ENCODE measurements at places on chromosomes 6 and 20. TPM values are rescaled to one million over a fixed set of nuclear protein-coding genes. Genes with fewer than 3 reads are reported as not detected.

- no peak overlapping the region for H3K27ac ChIP-seq
- no peak overlapping the region for H3K4me3 ChIP-seq
- no peaks in the 10 kb centered on the region for H3K27me3 ChIP-seq
- H3K4me1 ChIP-seq: no peaks in the 10 kb centered on the region
Measured at GRCh38 chr6:6714118-6714897, 125.8 kb downstream of the LY86 start.

GRCh38 chr6:25413207-25413905 is 134.2 kb downstream of the CARMIL1 start:
- H3K4me1 ChIP-seq: peaks cover 3% of the 10 kb centered on the region
- H3K36me3 ChIP-seq: no peaks in the 10 kb centered on the region
- no peak overlapping the region for H3K27ac ChIP-seq
- no peak overlapping the region for H3K4me3 ChIP-seq

DNA sequence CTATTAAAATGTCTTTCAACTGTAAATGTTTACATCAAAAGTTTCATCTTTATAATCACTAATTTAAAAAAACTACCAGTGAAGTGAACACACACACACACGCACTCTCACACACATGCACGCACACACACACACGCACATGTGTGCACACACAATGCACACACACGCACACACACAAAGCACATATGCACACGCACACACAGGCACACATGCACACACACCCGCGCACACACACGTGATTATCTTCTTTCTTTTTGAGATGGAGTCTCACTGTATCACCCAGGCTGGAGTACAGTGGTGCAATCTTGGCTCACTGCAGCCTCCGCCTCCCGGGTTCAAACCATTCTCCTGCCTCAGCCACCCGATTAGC is 80.0 kb upstream of the FRMD1 start:
- no peaks in the 10 kb centered on the region for H3K27me3 ChIP-seq
- no peak overlapping the region for H3K4me3 ChIP-seq
- peak overlapping the region; percentile 76 for H3K27ac ChIP-seq
- no peak for DNase-seq

DNA sequence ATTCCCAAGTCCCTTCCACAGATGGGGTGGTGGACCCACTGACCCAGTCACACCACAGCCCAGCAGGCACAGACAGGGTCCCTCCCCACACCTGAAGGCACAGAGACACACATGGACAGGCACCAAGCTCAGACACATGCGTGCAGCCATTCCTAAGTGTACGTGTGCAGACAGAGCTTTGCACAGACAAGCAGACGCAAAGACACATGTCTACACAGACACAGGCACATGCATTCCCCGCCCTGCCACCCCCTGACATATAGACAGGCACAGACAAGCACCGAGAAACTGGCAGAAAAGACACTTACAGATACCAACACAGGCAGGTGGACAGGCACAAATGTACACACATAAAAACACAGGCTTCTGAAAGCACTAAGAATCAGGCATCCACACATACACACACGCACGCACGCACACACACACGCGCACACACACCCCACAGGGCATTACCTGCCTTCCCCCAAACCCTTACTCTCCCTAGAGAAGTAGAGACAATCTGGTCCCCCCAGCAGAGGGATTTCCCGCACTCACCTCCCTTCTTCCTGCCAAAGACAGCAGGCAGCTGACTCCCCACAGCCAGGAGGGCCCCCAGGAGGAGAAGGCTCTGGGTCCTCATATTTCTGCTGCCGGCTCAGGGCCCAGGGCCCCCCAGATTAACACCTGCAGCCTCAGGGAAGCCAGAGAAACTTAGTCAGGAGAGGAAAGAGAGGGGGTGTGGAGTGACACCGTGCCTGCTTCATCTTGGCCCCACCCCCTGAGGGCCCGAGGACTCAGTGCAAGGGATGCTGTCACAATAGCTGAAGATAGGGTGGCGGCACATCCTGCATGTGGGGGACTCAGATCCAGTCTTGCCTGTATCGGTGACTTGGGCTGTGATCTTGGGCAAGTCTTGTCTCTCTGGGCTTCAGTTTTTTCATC is at the start of gene WFDC5:
TSS of gene WFDC5 (minus strand) at position 710 of the 921 bp plus-strand sequence. CDS start at position 619, 91 bp downstream.
- no peak for DNase-seq
- H3K36me3 ChIP-seq: no peaks in the 10 kb centered on the region
- no peak within 1 kb of the TSS for H3K4me3 ChIP-seq
- no peak within 1 kb of the TSS for H3K27ac ChIP-seq
- peaks cover 6% of the 10 kb centered on the region for H3K27me3 ChIP-seq

GRCh38 chr6:29927275-29927569 is 15.1 kb upstream of the HLA-A start:
- peak overlapping the region; percentile 58 for H3K4me3 ChIP-seq
- no peaks in the 10 kb centered on the region for H3K4me1 ChIP-seq
- no peak for DNase-seq
- H3K27me3 ChIP-seq: no peaks in the 10 kb centered on the region
- H3K36me3 ChIP-seq: no peaks in the 10 kb centered on the region

DNA sequence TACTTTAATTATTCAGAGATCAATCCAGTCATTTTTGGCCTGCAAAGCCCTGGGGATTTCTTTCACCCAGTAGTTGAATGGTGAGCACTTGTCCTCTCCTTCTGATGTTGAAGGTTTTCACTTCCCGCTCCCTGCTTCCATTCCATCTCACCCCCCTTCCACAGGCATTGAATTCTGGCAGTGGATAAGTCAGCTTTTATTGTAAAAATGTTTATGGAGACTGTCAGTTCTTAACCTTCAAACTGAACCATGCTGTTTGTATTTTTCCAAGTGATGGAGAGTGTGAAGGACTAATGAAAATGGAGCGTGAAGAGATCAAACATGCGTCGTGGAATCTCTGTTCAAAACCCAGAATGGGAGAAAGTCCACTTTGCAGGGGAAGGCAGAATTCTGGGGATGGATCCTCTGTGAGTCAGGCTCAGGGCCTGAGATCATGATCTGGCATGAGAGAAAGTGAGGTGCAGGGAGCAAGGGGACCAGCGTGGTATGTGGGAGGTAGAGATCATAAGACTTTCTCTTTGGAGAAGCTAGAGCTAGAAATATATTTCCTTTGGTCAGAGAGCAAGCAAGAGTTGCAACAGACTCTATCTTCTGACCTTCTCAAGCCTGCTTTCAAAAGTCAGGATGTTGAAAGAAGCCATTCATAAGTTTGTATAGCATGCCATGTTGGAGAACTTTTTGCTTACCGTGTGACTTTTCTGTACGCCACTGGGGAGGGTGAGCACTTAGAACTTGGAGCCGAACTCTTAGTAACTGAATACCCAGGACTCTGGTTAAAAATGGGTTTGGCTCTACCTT is 30.2 kb downstream of the ISM1 start:
- no peaks in the 10 kb centered on the region for H3K27me3 ChIP-seq
- H3K4me3 ChIP-seq: no peak overlapping the region
- no peak for DNase-seq
- no peaks in the 10 kb centered on the region for H3K36me3 ChIP-seq
- H3K27ac ChIP-seq: no peak overlapping the region

GRCh38 chr6:163732479-163732878 is 318.0 kb downstream of the QKI start:
- no peaks in the 10 kb centered on the region for H3K27me3 ChIP-seq
- H3K36me3 ChIP-seq: no peaks in the 10 kb centered on the region
- no peak for DNase-seq
- H3K4me3 ChIP-seq: no peak overlapping the region

- H3K27me3 ChIP-seq: no peaks in the 10 kb centered on the region
- no peaks in the 10 kb centered on the region for H3K36me3 ChIP-seq
- H3K27ac ChIP-seq: no peak overlapping the region
Measured at GRCh38 chr6:1971612-1972011, 273.8 kb downstream of the GMDS start.

- H3K4me1 ChIP-seq: no peaks in the 10 kb centered on the region
- DNase-seq: no peak
- no peak within 1 kb of the TSS for H3K4me3 ChIP-seq
- no peaks in the 10 kb centered on the region for H3K36me3 ChIP-seq
- H3K27me3 ChIP-seq: peaks cover 5% of the 10 kb centered on the region
Measured at GRCh38 chr6:32529697-32530430, at the start of gene HLA-DRB5. Gene HLA-DRB5 (minus strand): TSS chr6:32530287. CDS start chr6:32530224, 63 bp downstream.

DNA sequence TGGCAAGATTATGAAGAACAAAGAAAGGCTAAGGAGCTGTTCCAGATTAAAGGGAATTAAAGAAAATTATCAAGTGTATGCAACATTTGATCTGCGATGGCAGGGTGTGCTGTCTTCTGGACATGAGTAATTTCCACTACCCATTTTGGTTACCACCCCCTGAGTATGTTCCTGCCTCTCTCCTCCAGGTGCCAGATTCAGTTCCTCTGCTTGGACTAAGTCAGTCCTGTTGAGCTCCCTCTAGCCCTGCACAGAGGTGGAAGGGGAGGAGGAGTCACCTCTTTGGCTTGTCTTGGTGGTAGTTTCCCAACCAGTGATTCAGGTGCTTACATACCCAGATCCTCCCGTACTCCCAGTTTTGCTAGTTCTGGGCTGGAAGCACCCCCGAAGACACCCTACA is 22.2 kb upstream of the SNRPB2 start:
- no peak overlapping the region for H3K27ac ChIP-seq
- H3K36me3 ChIP-seq: no peaks in the 10 kb centered on the region
- H3K4me3 ChIP-seq: no peak overlapping the region
- no peak for DNase-seq
- H3K4me1 ChIP-seq: no peaks in the 10 kb centered on the region
- H3K27me3 ChIP-seq: peaks cover 11% of the 10 kb centered on the region

- no peak overlapping the region for H3K4me3 ChIP-seq
- no peaks in the 10 kb centered on the region for H3K4me1 ChIP-seq
- no peak for DNase-seq
Measured at GRCh38 chr6:92124200-92124651, 1295.1 kb downstream of the EPHA7 start.

Gene DLK2
- 0.37 TPM for total RNA-seq

Gene CCN6
- not detected for total RNA-seq

Gene CHD6
- total RNA-seq: 58.0 TPM

Gene SIRPB2
- 4.0 TPM for total RNA-seq

Gene LPA
- not detected for total RNA-seq

Gene WFDC12
- not detected for total RNA-seq

Gene SLCO4A1
- total RNA-seq: 48.8 TPM

Gene MYB
- total RNA-seq: 9.0 TPM

Measured in A673 (cell line).